ENCODE measurements at places on chromosomes 11 and 22.
A peak's percentile ranks its signal among the peaks of the same experiment; 100 is the strongest.

GRCh38 chr11:21564095-21564494, 628.8 kb upstream of the ANO5 start:
- DNase-seq = no peak

DNA sequence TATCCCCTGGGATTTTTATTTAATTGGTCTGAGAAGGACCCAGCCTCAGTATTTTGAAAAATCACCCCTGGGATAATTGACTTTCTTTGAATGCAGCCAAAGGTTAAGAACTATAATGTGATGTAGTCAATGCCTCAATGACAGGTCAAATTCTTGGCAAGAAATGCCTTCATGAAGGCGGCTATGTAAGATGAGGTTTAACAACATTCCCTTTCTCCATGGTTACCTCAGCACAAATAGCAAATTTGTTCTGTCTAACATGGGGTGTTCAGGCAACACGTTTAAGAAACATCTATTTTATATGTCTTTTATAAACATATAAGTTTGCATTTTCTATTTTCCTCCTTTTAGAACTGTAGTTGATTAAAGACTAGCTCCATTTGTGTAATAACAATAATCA, 5.3 kb downstream of the SLN start:
- DNase-seq = no peak

- no peak for DNase-seq
Observed at GRCh38 chr11:84398017-84398626, 1112.0 kb upstream of the CCDC90B start.

DNA sequence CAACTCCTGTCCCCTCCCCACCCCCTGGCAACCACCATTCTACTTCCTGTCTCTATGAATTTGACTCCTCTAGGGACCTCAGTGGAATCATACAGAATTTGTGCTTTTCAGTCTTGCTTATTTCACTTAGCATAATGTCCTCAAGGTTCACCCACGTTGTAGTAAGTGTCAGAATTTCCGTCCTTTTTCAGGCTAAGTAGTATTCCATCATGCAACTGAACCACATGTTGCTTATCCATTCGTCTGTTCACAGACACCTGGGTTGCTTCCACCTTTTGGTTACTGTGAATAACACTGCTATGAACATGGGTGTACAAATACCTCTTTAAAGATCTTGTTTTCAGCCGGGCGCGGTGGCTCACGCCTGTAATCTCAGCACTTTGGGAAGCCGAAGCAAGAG, 16.5 kb downstream of the CELSR1 start:
- no peak for DNase-seq

DNA sequence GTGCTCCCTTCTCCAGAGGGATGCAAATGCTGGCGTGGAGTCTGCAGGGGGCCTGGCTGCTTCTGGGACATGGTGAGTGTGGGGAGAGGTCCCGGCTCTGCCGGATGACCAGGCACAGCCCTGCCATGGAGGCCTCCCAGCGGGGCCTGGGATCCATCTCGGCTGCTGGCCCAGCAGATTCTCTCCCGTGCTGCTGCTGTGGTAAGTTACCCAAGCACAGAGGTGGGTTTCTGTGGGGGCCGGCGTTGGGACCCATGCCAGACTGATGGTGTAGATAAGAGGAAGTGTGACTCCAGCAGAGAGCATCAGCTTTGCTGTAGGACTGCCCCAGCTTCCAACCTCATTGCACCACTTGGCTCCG, 147.5 kb upstream of the B3GAT1 start:
- no peak for DNase-seq

- peak; percentile 77 for DNase-seq
Observed at GRCh38 chr11:108319541-108320145, 96.8 kb downstream of the ATM start.

DNA sequence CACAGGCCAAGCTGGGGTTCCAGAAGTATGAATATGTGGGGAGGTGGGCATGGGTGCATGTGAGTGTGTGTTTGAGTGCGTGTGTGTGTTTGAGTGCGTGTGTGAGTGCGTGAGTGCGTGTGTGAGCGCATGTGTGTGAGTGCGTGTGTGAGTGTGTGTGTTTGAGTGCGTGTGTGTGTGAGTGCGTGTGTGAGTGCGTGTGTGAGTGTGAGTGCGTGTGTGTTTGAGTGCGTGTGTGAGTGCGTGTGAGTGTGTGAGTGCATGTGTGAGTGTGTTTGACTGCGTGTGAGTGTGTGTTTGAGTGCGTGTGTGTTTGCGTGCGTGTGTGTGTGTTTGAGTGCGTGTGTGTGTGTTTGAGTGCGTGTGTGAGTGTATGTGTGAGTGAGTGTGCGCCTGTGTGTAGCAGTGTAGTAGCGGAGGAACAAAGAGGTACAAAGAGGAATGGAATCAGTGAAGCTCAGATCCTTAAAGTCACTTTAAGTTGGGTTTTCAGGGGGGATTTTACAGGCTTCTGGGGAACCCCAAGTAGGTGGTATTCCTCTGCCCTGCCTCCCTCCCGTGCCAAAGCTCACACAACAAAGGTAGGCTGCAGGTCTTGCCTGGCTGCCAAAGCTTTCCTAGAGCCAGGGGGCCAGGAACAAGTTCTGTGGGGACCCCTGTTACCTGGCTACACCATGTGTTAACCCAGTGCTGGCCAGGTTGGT, 137.1 kb downstream of the KIRREL3 start:
- no peak for DNase-seq

DNA sequence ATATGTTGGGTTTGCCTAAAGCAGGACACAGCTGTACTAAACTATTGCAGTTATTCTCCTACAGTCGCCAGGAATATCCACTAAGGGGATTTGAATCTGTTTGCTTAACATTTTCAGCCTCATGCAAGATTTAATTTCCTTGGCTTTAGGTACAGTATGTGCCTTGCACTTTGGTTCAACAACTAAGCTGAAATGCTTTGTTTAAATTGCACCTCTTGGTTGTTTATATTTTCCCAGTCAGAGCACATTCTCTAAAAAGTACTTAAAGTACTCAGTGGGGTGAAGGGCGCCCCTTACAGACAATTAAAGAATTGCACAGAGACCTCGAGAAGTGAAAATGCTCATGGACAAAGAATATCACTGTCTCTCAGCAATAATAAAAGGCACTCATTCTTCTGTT, 107.8 kb upstream of the MTNR1B start:
- DNase-seq = no peak

GRCh38 chr11:48900131-48900800, 83.4 kb downstream of the TRIM51G start:
- no peak for DNase-seq

- no peak for DNase-seq
Observed at GRCh38 chr11:128330203-128330602, 257.2 kb downstream of the ETS1 start.

DNA sequence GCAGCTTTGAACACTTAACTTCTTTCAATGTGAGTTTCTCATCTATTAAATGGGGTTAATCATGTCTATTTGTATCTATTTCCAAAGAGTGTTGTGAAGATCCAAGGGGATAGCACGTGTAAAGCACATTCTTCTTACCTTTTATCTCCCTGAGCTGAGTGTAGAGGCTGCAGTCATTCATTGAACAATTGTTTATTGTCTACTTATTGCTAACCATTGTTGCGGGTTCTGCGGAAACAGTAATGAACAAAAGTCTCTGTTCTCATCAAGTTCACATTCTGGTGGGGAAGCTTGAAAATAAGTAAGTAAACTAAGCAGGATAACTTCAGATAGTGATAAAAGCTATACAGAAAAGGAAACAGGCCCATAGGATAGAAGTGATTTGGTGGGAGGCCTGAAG, 27.4 kb upstream of the PLET1 start:
- no peak for DNase-seq

- DNase-seq = peak; percentile 69
Observed at GRCh38 chr11:613369-613968, 2.3 kb downstream of the IRF7 start.
